CD4-positive, alpha-beta T cell treated with Interleukin-21 for 1 hour (primary cell): ENCODE measurements at places on chromosomes 1 and 21.

- DNase-seq = no peak
Observed at GRCh38 chr21:40568807-40569206, 278.2 kb downstream of the DSCAM start.

DNA sequence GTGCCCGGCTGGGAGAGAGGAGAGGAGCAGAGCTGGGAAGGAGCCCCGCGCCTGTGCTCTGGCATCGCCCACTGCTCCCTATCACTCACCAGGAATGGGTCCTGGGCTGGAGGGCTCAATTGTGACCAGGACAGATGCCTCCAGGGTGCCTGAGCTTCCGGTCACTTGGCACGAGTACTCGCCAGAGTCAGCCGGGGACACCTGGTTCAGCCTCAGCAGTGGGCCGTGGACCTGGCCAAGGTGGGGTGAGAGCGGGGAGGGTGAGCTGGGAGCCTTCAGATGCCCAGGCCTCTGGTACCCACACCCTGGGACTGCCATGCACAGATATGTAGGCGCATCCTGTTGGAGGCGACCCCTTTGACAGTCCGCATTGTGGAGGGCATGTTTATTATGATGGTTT, 31.1 kb downstream of the LDLRAD2 start:
- DNase-seq = no peak

- DNase-seq = no peak
Observed at GRCh38 chr1:19814681-19815503, at the start of gene RNF186. Gene RNF186 (minus strand): TSS chr1:19815283. CDS start chr1:19815101, 182 bp downstream.

DNA sequence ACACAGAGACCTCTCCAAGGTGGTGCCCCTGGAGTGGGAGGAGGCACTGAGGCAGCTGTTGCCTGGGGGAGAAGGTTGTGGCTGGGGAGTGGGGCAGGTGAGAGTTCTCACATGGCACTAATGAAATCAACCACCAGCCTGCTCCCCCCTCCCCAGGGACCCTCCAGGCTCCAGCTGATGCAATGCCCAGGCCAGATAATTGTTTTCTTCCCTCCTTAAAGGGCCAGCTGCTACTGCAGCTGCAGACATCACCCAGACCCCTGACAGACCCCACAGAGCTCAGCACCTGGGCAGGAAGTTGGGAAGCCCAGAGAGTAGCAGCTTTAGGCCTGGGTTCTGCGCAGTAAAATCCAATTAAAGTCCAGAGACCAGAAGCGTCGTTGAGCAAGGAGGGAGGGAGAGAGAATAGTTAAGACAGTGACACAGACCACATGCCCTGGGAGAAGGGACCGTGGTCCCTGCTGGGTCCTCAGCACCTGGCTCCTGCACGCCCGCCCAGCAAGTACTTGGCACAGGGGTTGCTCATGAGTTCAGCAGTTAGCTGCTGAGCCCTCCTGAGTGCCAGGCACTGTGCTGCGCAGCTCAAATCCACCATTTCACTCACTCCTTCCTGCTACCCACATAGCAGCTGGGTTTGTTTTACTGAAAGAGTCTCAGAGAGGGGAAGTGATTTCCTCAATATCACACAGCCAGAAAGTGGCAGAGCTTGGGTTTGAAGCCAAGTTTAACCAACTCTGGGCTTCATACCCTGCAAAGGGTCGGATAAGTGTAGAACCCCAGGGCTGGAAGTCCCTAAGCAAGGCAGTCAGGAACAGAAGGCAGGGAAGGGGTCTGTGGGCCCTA, 1.9 kb downstream of the RIMS3 start:
- DNase-seq = no peak

DNA sequence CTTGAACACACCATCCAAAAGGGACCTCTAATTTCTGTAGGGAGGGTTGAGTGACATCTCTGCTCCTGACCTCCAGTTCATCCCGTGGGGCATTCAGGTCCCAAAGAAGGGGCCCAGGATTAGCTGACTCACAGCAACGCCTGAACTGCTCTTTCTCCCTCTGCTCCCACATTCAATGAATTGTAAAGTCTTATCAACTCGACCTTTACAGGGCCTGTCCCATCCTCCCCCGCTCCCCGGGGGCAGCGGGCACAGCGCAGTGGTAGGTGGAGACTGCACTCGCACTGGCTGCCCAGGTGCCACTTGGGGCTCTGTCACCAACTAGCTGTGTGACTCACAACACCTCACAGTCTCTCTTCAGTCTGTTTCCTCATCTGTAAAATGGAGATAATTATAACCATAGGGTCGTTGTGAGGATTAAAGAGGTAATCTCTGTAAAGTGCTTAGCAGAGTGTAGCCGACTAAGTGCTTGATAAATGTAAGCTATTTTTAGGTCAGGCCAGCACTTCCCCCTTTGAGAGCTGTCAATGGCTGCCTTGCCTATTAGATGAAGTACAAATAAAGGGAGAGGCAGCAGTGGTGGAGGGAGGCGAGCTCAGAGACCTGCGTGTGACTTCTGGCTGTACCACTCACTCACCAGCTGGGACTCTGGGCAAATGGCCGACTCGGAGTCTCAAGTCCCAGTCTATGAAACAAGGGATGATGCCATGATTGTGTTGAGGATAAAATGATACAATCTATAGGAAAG, 637 bp upstream of the MYBPHL start:
- no peak for DNase-seq

GRCh38 chr1:90067194-90067931, 72.5 kb downstream of the ZNF326 start:
- no peak for DNase-seq

DNA sequence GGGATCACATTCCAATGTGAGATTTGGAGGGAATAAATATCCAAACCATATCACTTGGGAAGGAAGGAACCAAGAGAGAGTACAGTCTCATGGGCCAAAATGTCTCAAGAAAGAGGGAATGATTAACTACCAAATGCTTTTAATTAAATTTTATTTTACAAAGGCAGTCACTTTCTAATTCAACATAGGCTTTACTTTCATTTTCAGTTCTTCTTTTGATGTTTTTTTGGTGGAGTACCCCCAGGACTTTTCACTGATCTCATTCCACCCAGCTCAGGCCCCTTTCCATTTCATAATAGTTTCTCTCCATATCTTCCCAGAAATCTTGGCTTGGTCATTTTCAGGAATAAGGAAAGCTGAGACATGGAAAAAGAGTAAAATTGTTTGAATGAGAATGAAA, 5.1 kb upstream of the SLAMF7 start:
- DNase-seq = no peak
